NCI-H774 (cell line): ENCODE measurements at places on chromosomes 4 and X.

DNA sequence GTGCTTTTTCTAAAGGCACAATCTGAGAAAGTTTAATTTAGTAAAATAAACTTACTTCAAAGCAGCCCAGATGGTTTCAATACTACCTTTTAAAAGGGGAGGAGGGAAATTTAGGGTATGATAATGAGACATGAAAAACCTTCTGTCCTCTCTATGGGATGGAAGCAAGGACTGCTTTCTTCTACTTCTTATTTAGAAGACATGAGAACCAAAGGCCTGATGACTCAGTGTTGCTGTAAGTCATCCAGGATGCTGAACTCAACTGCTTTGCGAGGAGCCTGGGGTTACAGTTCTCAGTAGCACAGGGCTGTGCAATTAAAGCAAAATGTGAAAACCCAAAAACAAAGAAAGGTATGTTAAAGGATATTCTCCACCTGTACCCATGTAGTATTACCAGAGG, 140.8 kb upstream of the EDNRA start:
- DNase-seq, result no peak

- no peak for DNase-seq
These were observed 8.3 kb downstream of the MAGEA11 start for GRCh38 chrX:149720021-149720689.

DNA sequence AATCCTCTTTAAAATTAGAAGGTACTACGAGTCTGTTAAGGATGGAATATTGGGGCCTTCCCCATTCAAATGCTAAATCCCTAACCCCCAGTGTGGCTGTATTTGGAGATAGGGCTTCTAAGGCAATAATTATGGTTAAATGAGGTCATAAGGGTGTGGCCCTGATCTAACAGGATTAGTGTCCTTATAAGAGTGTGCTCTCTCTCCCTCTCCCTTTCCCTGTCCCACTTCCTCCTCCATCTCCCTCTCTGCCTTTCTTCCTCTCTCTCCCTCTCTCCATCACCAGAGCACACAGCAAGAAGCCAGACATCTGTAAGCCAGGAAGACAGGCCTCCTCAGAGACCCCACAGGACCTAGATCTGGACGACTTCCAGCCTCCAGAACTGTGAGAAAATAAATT, 116.9 kb downstream of the COL25A1 start:
- no peak for DNase-seq

DNA sequence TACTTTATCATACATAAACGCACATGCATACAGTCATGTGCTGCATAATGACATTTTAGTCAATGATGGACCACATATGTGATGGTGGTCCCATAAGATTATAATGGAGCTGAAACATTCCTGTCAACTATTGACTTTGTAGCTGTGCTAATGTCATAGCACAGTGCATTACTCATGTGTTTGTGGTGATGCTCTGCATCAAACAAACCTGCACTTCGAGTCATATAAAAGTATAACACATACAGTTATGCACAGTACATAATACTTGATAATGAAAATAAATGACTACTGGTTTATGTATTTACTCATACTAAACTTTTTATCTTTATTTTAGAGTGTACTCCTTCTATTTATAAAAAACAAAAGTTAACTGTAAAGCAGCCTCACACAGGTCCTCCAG, 60.5 kb upstream of the MCUB start:
- no peak for DNase-seq

- DNase-seq, result no peak
These were observed 39.7 kb upstream of the BMP3 start for GRCh38 chr4:80990851-80991250.

DNA sequence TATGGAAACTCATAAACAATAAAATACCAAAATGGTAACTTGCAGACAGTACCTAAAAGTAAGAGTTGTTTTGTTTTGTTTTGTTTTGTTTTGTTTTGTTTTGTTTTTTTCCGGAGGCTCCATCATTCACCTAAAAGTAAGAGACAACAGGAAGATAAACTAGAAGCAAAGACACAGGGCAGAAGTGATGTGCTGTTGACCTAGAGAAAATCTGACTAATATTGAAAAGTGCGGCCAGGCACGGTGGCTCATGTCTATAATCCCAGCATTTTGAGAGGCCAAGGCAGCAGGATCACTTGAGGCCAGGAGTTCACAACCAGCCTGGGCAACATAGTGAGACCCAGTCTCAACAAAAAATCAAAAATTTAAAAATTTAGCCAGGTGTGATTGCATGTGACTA, 5.6 kb upstream of the CENPC start:
- DNase-seq, result no peak

DNA sequence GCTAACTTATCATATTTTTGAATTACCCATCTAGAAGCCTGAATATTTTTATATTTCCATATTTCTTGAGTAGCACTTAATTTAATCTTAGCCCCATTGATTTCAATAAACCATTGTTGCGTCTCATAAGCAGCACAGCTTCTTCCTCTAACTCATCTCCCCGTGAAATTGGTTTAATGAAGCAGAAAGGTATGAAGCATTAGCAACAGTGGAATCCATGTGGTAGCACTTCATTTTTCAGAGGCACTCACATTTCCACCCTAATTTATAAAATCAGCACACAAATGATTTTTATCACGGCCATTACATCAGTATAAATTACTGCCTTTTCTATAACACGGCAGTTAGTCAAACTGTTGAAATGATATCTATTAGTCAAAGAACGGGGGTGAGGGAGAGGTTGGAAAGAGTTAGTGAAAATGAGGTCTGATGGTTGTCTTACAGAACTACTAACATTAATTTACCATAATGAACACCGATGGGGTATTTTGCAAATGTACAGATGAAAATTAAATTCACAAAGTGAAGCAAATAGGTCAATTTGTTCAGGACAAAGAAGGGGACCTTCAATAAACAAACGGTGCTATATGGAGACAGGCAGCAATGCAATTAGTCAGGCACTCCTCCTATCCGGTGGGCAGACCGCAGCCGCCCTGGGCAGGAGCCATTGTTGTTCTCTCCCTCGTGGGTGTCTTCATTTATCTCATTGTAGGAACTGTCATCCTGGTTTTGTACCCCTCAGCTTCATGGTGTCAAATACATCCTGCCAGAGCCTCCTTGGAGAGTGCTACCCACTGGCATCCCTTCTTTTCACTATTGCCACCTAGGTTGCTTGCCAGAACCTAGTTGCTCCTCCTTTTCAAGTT, 205.7 kb downstream of the SOX3 start:
- DNase-seq, result no peak

- no peak for DNase-seq
These were observed 95.3 kb downstream of the AFF1 start for GRCh38 chr4:87030124-87030523.
